ENCODE measurements at places on chromosomes 5 and 9.

DNA sequence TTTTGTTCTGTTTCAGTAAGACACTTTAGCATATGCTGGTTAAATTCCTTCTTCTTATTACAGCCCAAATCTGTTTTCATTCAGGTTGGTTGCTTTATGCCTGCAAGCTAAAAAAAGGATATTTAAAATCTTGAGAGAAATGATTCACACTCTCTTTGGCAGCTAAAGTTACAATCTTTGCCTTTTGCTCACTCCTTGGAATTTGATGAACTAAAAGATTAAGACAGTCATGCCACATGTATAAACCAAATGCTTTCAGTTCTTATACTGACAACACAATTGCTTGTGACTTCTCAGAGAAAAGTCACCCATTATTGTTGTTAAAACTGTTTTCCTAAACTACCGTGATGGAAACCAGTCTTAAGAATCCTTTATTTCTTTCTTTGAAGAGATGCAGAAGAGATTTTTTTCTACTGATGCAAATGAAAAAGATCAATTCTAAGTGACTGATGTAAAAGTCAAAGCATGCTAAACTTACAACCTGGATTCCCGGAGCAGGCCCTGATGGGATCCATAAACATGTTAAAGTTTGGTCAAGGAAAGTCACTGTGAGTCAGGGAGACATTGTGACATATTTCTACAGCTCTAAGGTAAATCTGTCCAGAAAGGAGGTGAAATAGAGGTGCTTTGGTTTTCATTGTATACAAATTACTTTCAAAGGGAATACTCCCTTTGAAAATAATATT, 144.2 kb upstream of the CDH10 start:
- DNase-seq: no peak

DNA sequence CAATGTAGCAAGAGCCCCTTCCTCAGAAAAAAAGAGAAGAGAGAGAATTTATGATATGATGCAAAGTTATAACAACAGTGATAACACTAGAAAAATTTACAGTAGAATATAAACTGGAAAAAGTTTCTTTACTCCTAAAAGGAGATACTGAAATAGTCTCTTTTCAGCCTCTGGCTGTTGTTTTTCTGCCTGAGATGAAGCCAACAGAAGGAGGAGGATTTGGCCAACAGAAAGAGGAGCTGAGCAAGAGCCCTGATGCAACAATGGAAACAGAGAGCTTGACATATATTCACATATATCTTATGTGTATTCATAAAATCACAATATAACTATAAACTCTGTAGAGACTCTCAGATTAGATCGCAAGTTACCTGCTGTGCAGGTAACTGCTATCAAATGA, 109.1 kb downstream of the INIP start:
- DNase-seq: no peak

DNA sequence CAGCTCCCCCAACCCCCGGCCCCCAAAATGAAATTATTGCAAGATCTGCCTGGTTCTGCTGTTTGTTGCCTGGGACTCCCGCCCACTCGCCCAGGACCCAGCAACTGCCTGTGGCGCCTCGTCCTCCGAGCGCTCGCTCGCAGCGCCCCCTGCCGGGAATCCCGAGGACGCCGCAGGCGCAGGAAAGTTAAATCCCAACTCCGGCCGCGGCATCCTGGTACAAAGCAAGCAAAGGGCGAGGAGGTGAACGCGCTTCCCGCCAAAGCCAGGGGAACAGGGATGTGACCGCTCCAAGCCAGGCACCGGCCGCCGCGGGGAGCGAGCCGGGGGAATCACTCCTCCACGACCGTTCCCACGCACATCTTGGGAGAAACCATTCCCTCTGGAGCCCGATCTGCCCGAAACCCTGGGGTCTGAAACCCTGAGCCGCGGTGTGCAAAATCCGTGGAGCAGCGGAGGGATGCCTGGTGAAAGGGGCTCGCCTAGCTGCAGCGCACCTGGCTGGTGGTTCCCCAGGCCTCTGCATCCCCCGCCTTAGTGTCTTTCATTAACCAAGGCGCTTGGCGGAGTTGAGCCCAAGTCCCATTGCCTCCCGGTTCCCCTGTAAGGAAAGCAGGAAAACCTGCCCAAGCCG, 1.3 kb downstream of the SEMA5A start:
- DNase-seq: peak; percentile 40

DNA sequence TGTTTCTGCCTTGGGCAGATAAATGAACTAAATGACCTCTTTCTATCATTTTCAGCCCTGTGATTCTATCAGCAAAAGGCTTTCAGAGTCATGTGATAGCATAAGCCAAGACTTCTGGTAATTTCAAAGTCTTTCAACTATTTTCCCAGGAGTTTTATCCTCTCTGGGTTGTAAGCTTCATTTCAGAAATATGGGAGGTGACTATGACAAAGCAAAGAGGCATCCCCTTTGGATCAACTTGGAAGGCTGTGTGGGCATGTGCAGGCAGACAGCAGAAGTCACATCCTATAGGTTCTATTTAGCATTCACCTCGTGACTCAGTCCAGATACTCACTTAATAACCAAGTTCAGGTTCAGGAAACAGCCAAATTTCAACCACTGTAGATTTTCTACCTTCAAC, 149.0 kb upstream of the FST start:
- no peak for DNase-seq

DNA sequence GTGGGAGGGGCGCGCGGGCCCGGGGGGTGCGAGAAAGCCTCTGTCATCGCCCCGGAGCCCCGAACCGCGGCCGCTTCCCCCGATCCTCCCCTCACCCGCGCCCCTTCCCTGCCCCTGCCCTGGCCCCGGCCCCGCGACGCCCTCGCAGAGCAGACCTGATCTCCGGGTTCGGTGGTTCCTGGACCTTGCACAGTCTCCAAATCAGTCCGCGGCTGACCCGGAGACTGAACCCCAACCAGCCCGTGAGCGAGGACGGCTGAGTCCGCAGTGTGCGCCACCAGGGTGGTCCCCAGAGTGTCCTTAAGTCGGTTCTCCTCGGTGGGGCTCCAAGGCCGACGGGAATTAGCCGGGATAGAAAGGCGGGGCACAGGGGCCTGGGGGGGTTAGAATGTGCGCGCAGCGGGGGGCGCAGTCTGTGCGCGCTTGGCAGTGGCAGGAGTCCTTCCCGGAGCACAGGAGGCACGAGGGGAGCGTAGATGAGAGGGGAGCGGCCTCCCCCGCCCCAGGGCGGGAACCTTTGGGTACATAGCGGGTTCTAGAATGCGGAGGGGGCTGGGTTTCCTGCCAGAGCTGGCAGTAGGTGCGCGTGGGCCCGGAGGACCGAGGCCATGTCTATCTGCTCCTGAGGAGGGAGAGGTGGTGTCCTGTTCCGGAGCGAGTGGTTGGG, 779 bp downstream of the PKN3 start:
- DNase-seq: peak; percentile 66

All from GM12892 (cell line).